PC-9 (cell line): ENCODE measurements at places on chromosomes 4 and X. TPM values are rescaled to one million over a fixed set of nuclear protein-coding genes. Genes with fewer than 3 reads are reported as not detected.

- H3K27ac ChIP-seq = no peak overlapping the region
- no peaks in the 10 kb centered on the region for H3K36me3 ChIP-seq
- no peak overlapping the region for H3K4me3 ChIP-seq
- no peak for DNase-seq
- no peaks in the 10 kb centered on the region for H3K27me3 ChIP-seq
Measured at GRCh38 chrX:15977644-15978043, 123.0 kb upstream of the AP1S2 start.

DNA sequence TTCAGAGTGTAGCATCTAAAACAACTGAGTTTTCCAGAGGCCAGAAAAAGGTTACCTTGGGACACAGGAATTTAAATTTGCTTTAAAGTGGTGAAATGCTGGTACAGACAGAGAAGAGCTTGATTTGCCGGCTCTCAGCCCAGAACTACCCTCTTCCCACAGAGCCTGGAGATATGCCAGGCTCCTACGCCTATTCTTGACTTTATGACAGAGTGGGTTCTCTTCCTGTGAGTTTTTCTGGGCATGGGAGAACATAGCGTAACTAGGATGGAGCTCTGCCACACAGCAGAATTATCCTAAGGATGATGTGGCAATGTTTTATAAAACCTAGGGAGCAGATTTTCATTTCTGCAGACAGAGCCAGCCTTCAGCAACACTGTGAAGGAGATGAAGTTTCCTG lies 241.8 kb downstream of the GRIA3 start:
- DNase-seq = no peak
- H3K4me3 ChIP-seq = no peak overlapping the region
- H3K27me3 ChIP-seq = no peaks in the 10 kb centered on the region
- H3K27ac ChIP-seq = no peak overlapping the region
- no peaks in the 10 kb centered on the region for H3K4me1 ChIP-seq
- H3K36me3 ChIP-seq = no peaks in the 10 kb centered on the region

Gene ZNF630
- total RNA-seq = 2.3 and 3.0 TPM in 2 replicates

DNA sequence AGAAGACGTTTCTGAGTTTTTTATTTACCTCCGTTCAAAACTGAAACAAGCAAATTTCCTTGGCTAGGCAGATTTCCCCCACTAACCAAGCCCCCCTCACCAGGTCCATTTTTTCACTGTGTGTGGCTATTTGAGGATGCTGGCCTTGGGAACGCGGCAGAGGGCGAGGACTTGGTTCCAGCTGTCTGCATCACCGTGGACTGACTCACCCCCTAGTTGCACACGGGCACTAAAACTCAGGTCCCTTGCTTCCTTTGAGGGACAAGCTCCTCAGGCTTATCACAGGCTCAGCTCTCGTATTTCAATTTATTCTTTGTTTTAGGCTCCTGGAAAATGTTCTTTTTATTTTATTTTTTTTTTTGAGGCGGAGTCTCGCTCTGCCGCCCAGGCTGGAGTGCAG lies 8.4 kb upstream of the MTNR1A start:
- no peak for DNase-seq
- H3K4me3 ChIP-seq = no peak overlapping the region
- H3K4me1 ChIP-seq = no peaks in the 10 kb centered on the region
- no peaks in the 10 kb centered on the region for H3K27me3 ChIP-seq
- no peak overlapping the region for H3K27ac ChIP-seq
- H3K36me3 ChIP-seq = no peaks in the 10 kb centered on the region

DNA sequence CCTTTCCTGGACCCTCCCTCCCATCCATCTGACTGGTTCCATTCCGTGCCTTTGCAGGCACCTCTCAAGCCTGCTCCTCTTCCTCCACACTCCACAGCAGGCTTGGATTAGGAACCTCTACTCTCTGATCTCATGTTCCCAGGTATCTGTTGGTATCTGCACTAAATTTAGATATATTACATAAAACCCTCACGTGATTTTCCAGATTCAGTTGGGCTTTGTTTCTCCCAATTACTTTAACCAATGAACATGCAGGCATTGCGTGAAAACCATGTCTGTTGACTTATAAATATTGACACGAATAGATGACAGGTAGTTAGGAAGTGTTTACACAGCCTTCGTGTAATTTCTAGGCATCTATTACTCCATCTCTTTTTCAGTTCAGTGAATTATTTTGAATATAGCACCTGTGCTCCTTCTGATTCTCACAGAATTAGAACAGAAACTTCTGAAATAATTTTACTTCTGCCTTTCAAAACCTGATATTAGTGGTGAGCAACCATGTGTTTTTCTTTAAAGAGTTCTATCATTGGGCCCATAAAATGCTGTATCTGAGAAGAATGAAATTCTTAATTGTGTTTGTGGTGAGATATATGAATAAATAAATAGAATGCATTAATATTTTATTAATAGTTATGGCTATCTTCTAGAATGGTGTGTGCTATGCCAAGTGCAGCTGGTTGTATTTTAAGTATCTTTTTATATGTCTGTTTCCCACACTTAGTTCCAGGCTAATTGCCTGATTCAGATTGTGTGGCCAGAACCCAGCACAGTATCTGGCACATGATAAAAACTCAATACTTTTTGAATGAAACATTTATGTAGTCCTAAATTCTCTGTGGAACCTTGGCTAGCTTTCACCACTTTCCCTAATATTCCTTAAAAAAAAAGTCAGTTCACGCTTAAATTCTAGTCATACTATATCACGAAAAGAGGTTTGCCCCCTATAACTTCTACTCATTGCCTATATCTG lies 304.8 kb downstream of the QDPR start:
- H3K4me3 ChIP-seq = no peak overlapping the region
- no peaks in the 10 kb centered on the region; the same call in 1 of the 2 replicates for H3K27me3 ChIP-seq
- no peaks in the 10 kb centered on the region for H3K36me3 ChIP-seq
- no peak overlapping the region for H3K27ac ChIP-seq
- H3K4me1 ChIP-seq = no peaks in the 10 kb centered on the region

Gene PDGFRA
- total RNA-seq = not detected in 2 replicates
